ENCODE measurements at places on chromosomes 3 and 15.

DNA sequence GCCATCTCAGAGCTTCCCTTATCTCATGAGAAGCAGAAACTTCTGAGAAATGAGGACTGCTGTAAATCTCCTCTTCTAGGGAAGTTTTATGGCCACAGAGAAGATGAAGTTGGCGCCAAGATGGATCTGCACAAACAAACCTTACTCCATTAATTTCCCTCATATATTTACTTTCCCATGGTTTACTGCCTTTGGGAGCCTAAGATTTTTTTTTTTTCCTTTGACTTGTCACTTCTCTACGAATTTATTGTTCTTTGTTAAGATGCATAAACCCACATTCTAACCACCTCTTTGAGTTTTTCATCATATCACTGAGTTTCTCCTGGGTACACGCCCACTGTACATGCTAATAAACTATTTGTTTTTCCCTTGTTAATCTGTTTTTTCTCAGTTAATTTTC, 21.5 kb upstream of the NPTN start:
- no peak for DNase-seq

DNA sequence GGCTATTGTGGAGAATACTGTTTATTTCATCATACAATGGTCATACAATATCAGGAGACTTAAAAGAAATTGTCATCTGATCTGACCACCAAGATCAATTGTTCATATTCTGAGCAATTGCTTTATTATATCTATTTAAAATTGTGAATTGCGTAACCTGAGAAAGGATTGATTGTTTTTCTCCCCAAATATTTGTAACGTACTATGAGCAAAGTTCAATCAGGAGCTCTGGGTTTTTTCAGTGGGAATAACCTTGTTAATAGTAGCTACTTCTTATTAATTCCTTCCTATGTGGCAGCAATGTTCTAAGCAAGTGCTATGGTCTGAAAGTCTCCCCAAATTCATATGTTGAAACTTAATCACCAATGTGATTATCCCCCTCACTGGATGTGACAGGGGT, 323.1 kb downstream of the ZPLD1 start:
- DNase-seq, result no peak

GRCh38 chr3:157534725-157535161, 31.5 kb upstream of the VEPH1 start:
- DNase-seq, result no peak

DNA sequence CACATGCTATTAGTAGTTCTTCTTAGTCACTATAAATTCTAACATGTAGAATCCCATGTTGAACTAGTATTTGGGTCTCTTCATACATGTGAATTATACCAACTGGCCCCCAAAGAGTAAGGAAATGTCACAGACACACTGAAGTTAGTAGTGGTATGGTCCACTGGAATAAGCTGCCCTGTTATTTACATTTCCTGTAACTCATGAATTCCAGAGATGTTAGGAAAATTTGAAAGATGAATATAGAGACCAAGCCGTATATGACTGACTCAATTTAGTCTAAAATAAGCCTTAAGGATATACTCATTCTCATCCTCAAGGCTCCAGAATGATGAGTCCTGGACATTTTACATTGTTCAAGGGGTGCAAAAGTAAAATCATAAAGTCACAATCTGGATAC, 81.2 kb downstream of the FBXL22 start:
- DNase-seq, result no peak

- no peak for DNase-seq
Observed at GRCh38 chr3:187926620-187927019, 181.4 kb upstream of the BCL6 start.

GRCh38 chr3:159806412-159806811, 182.2 kb upstream of the IL12A start:
- DNase-seq, result no peak

GRCh38 chr3:100737334-100737733, 28.0 kb downstream of the TFG start:
- DNase-seq, result no peak

DNA sequence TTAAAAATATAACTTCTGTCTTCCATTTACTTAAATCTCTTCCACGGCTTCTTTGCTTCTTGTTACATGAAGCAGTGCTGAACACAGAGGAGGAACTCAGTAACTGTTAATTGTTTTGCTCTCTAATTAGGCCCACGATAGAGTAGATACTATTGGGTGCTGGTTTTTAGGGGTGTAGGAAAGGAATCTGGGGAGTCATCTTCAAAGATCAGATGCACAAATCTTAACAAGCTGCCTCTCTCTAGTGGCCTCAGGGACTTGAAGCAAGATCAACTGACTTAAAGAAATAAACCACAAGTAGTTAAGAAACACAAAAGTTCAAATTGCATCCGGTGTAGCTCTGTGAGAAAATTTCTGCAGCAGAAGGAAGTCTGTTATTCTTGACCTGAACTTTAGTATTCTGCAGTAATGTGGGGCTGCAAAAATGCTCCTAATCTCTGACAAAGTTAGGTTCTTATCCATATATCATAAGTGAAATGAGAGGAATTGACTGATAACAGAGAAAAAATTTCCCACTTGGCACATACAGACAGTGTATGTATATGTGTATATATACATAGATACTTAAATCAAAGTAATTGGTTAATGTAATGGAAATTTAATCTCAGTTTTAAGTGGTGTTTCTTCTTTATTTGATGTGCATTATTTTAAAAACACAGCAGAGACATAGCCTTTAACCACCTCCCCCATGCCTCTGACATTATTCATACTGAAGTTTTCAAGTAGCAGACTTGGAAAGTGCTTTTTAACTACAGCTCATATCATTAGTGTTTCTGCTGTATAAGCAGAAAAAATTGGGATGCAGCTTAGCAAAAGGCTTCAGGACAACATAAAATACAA, 51.8 kb downstream of the CHST2 start:
- DNase-seq, result no peak

- DNase-seq, result peak; percentile 36
Observed at GRCh38 chr3:196288141-196288460, 575 bp upstream of the PCYT1A start.

GRCh38 chr3:11282250-11283138, 10.3 kb downstream of the ATG7 start:
- no peak for DNase-seq

DNA sequence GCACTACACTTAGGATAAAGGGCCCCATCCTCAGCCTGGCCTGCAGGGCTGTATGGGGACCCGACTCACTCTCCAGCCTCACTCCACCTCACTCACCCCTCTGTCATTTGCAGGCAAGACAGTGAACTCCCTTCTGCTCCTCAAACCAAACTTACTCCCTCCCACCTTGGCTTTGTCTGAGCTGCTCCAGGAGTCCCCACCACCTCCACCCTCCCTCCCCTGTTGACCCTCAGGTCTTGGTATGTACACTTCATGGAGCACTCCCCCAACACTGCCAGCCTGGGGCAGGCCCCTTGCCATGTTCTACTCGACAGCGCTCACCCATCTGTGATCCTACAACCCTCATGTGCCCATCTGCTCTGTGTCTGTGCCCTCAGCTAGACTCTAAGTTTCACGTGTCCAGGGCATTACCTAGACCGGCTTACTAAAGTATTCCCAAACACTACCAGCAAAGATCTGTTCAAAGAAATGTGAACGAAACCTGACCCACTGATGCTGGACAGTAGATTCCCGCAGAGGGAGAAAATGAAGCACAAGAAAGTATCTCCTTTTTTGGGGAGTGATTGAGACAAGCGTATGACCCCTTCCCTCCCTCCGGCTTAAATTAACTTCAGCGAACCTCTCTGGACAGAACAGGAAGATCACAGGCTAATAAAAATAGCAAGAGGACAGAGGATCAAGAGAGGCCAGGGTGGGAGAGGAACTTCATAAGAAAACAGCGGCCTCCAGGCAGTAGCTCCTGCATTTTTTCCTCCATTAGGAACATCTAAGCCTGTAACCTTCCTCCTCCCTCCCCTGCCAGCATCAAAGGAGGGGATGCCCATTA, 113.2 kb downstream of the RFTN1 start:
- DNase-seq, result no peak

DNA sequence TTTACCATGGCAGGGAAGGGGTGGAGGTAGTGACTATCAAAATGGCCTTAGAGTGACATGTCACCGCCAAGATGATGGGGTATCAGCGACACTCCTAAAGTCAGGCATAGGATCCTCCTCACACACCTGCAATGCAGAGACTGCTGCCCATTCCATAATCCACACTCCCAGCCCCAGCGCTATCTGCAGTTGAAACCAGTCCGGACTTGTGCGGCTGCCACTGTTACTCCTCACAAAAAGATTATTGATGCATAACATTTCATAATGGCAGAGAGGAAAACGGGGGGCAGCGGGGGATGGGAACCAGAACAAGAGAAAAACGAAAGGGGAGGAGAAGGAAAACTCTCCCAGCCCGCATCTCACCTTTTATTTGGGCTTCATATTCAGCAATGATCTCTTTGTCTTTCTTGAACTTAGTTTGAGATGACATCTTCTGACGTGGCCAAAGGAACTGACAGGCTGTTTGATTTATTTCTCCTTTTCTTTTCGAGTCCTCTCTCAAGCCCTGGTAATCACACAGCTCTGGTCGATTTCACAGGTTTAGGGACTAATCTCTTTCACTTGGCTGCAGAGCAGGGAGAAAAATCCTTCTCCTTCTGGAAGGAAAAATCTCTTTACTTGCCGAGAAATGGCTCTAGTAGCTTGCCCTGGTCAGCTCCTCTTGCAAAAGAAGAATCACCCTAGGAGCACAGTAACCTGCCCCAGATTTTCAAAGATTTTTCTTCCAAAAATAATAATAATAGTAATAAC, 749 bp downstream of the SRGAP3 start:
- DNase-seq, result no peak

GRCh38 chr3:124041553-124041952, 49.6 kb upstream of the ROPN1 start:
- no peak for DNase-seq

- no peak for DNase-seq
Observed at GRCh38 chr3:122519693-122520092, 5.0 kb upstream of the KPNA1 start.

DNA sequence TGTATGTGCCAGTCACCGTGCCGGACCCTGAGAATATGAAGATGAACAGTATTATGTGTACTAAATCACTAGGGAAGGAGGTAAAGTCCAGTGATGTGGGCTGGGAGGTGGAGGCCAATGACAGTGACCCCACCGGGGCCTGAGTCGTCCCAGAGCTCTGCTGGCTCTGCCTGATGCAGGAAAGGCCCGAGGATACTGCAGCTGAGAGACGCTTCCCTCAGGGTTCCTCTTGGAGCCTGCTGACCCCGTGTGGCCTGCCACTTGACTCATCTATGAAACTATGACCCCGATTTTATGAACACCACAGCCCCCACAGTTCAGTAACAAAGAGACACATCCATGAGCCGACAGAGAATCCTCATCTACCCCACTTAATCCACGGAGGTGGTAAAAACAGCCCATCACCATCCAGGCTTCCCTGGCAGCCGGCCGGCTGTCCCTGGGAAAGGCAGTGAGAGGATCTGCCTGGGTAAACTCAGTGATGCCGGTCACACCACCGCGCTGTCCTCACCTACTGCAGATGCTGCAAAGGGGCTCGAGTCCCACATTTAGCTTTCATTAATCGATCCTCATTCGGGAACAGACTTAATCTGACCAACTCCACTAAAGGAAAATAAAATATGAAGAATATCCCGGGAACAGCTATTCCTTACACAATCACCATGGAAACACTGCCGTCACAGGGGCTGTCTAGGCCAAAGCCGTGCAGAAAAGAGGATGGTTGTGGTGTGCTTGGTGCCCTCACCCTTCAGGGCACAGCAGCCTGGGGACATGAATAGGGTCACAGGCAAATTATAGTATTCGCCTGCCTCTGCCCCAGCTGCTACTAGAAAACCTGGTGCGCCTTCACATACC, 82.9 kb downstream of the ARRDC4 start:
- no peak for DNase-seq

DNA sequence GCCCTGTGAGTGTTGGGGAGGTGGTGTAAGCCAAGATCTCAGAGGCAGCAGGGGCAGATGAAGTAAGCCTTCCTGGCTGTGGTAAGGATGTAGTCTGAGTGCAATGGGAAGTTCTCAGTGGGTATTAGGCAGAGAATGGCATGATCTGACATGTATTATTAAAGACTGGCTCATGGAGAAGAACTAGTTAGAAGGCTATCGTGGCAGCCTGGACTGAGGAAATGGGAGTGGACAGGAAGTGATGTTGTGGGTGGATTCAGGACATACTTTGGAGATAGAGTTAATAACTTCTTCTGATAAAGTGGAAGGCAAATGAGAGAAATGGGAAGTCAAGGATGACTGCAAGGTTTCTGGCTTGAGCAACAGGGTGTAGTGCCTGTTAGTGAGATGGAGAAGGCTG, 250.9 kb upstream of the CFAP20DC start:
- no peak for DNase-seq

DNA sequence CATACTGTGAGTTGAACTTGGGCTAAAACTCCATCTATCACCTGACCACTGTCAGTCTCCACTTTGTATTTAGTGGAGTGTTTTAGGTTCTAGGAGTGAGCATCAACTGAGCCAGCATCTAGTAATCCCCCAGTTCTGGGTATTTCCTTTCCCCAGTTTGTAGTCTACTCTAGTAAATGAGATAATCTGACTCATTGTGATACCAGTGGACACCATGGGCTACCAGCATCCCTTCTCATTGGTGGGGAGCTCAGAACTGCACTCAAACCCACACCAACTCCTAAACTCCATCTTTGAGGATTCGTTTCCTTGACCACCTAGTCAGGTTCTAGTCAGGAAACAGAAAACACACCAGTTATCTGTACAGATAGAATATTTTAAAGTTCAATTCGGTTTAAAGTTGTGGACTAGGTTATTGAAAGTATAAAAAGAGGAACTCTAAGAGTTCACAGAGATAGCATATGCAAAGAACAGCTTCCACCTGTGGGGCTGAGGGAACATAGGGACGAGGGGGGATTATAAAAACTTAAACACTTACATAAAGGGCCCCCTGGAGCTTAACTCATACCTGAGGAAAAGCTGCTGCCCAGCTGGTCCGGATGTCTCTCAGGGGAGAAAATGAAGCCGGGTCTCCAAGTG, 36.0 kb downstream of the LEO1 start:
- no peak for DNase-seq

DNA sequence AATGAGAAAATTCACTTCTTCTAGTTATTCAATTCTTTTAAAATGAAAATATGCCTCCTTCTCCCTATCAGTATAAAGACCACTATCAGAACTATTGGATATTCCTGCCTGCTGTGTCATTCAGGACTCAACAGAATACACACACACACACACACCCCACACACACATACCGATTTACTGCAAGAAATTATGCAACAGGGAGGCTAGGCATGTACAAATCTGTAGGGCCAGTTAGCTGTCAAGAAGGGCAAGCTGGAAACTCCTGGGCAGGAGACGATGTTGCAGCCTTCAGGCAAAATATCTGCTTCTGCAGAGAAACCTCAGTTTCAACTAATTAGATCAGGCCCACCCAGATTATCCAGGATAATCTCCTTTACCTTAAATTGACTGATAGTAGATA, 13.9 kb upstream of the RYR3 start:
- no peak for DNase-seq

Measured in HuH-7.5 (cell line).